ENCODE measurements at places on chromosomes 2 and 18.

- DNase-seq = no peak
Measured at GRCh38 chr2:218002143-218002844, 501 bp downstream of the TNS1 start.

DNA sequence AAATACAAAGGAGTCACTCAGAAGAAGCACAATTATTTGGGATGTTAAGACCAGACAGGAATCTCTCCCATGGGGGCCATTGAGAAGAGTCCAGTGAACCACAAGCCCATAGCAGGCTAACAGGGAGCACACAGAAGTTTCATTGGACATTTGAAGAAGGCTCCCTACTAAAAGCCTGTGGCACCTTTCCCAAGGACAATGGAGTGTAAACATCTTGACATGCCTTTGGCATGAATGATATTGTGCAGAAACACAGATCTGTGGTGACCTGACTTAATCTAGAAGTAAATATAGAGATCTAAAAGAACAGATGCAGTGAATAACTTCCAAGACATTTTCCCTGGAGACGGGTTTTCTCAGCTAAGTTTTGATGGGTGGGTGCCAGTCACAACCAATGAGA, 221.5 kb downstream of the EPHA4 start:
- DNase-seq = no peak

DNA sequence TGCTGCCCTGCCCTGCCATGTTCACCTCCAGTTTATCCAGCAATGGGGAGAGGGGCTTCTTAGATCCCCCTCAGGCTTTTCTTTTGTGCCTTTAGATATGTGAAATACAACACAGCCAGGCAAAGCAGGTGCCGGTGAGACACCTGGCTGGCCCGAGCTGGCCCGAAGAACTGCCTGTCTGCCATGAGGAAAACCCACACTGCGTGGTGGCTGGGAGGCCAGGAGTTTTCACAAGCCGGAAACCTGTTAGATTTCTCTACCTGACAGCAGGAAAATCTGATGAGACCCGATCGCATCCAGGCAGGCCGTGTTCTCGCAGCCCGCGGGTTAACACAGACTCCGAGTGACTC, 5.7 kb upstream of the GAL3ST2 start:
- DNase-seq = no peak

DNA sequence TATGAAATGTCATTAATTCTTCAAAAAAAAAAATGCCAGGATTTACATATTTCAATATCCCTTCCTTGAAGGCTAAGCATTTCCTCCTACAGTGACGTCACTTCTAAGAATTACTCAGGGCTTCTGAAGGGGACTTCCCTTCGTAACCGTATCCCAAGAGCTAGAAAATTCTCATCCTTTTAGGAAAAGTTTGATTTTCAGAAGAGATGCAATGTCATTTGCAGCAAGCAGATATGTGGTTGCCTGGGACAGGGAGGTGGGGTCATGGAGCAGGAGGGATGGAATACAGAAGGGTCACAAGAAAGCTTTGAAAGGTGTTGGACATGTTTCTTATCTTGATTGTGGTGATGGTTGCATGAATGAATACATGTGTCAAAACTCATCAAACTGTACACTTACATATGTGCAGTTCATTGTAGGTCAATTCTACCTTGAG, 97.0 kb upstream of the ATL2 start:
- DNase-seq = no peak

GRCh38 chr2:205556841-205557539, 125.3 kb upstream of the NRP2 start:
- no peak for DNase-seq

- DNase-seq = no peak
Measured at GRCh38 chr2:238155051-238155760, 3.6 kb upstream of the ERFE start.

GRCh38 chr18:32042337-32042736, 23.7 kb downstream of the RNF125 start:
- DNase-seq = no peak

DNA sequence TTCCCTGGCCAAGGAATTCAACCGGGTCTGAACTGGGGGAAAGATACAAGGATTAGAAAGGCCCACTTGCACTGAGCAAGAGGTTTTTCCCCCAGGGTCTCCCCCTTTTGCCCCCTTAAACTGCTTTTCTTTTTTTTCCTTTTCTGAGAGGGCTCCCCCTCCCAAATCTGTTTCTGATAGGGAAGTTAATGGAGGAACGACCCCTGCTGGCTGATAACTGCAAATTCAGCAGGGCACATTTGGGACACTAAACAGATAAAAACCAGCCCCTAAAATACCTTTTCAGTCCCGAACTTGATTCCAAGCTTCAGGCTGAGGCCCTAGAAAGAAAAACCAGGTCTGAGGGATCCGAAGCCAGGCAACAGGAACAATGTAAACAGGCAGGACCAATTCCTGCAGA, 1012.4 kb upstream of the CRIM1 start:
- no peak for DNase-seq

DNA sequence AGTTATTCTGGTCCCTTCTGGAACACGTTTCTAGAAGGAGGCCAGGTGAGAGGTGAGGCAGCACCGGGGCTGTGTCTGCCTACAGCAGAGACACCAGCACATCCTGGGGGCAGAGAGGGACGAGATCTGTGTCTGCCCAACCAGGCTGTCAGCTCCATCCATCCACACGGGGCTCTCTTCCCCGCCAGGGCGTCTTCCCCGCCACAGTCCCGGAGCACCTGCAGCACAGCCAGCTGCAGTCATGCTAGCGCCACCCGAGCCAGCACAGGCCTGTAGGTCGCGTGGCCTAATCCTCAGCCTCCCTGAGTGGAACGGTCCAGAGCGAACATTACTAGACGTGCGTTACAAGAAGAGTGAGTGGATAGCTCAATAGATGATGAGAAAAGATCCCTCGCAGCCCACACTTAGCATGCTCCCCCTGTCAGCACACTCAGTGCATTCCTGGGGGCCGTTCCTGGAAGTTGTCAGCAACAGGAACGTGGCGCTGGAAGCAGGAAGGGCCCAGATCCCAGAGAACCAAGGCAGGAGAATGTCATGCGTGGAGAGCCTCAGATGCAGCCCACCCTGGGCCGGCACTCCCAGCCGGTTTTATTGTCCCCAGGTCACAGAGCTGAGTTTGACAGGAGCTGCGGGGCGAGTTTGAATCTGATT, 179.0 kb downstream of the TWIST2 start:
- no peak for DNase-seq

DNA sequence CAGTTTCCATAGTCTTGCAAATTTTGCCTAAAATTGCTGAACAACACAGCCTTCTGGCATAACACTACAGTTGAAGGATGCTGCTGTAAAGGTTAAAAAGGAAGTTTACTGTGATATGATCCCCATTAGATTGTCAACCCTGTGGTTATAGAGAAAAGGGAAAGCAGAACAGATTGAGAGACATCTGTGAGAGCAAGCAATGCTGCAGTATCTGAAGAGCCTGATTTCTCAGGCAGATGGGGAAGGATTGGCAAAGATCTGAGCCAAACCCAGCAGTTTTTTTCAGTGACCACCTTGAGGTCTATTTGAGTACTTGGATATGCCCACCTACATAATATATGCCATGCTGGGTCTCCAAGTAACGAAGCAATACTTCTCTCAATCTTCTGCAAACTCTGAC, 8.5 kb upstream of the ST8SIA3 start:
- DNase-seq = no peak

DNA sequence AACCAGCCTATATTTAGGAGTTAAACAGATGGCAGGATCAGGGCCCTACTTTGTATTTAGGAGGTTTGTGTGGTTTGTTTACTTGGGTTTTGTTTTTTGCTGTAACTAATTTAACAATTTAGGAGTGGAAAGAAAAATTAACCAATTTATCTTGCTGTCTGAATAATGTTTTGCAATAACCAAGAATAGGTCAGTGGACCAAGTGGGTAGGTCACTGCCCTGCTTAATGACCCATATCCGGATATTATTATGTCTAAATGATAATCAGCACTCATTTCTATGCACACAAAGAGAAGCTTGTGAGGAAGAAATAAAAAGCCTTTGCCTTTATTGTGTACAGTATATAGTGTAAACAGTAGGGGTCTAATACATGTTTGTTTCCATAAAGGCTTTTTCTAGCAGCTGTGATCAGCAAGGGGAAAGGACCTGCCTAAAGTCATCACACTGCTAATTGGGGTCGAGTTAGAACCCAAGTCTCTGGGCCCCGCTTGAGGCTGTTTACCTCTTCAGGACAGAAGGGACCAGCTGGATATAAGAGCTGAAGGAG, 76.6 kb downstream of the TGOLN2 start:
- DNase-seq = no peak

GRCh38 chr18:45997700-45998151, 30.6 kb upstream of the EPG5 start:
- no peak for DNase-seq

DNA sequence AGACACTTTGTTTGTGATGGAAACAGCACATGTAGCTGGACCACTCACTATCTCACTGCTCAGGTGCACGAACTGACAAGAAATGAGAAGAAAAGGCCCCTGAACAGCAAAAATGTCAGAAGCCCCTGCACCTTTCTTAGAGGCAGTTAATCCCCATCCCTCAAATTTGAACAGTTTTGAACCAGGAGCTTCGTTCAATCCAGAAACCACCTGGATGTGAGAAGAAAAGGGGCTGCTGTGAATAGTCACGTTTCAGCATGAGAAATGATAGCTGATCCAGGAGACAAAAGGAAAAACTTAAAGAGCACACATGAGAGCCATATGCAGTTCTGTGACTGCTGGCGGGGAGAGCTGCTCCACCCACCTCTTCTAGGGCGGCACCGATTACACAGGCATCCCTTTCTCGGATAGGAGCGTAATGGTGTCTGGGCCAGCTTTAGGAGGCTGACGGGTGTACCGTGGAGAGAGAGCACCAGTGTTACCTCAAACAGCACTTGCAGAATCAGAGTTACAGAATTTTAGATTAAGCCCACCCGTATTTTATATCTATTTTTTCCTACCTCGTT, 117.0 kb upstream of the EML6 start:
- peak; percentile 34 for DNase-seq

- no peak for DNase-seq
Measured at GRCh38 chr18:47163241-47163640, 12.9 kb downstream of the IER3IP1 start.

DNA sequence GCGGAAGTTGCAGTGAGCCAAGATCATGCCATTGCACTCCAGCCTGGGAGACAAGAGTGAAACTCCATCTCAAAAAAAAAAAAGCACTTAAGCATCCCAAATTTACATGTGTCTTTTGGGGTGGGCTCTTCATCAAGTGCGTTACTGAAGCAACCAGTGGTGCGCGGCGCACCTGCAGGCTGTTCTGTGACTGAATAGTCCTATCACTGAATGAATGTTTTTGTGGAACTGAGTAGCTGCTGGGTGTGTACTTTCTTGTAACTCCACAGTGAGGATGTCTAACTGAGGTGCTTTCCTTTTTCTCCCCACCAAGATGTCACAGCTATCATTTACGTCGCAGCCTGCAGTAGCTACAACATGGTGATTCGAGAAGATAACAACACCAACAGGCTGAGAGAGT, 17.0 kb downstream of the CHMP1B start:
- no peak for DNase-seq

DNA sequence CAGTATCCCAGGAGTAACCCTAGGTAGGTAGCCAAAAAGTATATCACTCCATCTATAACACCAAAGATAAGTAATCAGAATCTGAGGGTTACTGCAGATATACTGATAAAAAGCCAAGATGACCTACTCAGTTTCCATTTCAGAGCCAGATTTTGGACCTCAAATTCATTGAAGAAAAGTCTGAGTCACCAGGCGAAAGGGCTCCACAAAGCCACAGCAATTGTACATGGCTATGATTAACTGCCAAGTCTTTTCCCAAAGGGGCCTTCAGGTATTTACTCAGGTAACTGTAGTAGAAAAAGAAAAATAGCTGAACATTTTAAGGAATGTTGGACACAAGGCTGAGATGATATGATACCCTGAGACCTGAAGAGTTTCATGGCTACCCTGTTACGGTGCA, 75.6 kb upstream of the KCNH7 start:
- no peak for DNase-seq

- no peak for DNase-seq
Measured at GRCh38 chr2:25326326-25327013, 15.3 kb downstream of the DNMT3A start.

- no peak for DNase-seq
Measured at GRCh38 chr2:120818441-120818920, 82.8 kb downstream of the GLI2 start.

- DNase-seq = no peak
Measured at GRCh38 chr2:39335930-39336329, 92.2 kb upstream of the CDKL4 start.

GRCh38 chr18:25279133-25279532, 72.8 kb downstream of the ZNF521 start:
- DNase-seq = no peak

- DNase-seq = no peak
Measured at GRCh38 chr2:109193807-109194619, 65.0 kb downstream of the SH3RF3 start.

DNA sequence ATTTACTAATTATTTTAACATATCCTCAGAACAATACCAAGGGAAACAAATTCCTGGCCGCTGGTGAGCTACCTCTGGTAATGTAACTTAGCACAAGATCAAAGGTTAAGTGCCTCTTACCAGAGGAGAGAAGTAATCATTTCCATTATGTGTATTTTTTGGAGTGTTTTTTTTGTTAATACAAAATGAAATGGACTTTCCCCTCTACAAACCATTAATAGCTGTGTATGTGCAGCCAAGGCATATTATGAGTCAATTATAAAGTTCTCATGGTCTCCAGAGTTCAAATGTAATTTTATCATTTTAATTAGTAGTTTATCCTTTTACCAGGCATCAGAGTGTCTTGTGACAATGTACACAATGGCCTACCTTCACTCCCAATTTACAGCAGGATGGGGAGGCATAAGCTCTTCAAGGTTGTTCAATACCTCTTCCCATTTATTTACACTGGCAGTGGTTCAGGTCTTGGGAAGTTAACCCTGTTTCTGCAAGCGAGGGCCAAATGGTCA, 242.2 kb downstream of the TGIF1 start:
- no peak for DNase-seq

- DNase-seq = no peak
Measured at GRCh38 chr18:13416208-13416607, 197.6 kb downstream of the LDLRAD4 start.

DNA sequence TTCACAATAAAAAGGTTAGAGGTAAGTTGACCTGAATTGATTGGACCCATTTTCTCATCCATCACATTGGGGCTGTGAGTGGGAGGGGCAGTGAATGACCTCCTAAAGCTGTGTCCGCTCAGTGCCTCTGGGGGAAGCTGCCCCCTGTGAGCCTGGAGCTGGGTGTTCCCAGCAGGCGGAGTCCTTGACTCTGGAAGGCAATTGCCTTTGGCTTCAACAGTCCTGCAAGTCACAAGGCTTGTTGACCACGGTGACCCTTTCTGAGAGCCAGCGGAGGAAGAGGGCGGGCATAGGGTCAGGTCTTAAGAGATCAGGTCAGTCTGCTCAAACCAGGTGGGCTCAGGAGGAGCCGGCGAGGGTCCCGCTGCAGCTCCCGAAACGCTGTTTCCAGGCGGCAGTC, 1.1 kb upstream of the CIDEA start:
- no peak for DNase-seq

Data from activated CD4-positive, alpha-beta T cell treated with anti-CD3 and anti-CD28 coated beads for 24 hours (primary cell).